ENCODE measurements at places on chromosomes 6 and 20.

- DNase-seq: no peak
These were observed 284.8 kb downstream of the PTPRK start for GRCh38 chr6:128235556-128235955.

DNA sequence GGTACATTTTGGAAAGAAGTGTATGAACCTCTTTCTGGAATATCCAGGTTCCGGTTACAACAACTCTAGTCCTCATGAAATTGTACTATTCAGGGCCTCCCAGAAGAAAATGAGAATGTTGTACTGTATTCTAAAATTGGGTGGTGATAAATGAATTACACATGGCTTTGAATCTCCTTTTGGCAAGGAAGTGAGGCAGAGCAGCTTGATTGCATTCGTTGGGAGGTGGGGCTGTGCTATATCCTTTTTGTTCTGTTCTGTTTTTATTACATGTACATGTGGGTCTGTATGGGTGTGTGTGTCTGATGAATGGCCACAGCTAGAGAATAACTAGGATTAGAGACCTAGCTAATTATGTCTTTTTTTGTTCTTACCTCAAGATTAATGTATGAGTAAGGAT is 37.8 kb upstream of the SNRPB2 start:
- no peak for DNase-seq

DNA sequence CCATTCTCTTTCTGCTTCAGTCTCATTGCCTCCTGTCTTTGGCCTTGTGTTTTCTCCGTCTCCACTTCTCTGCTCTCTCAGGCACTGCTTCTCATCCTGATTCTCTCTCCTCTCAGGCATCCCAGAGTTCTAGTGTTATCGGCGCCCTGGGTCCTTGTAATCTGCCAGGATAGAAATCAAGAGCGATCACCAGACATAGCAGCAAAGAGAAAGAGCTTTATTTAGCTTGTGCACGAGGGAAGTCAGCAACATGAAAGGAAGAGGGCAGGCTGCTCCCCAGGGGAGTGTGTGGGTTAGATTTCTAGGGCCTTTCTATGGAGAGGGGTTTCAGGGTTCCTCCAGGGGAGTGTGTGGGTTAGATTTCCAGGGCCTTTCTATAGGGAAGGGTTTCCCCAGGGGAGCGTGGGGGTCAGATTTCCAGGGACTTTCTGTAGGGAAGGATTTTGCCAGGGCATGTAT is 32.5 kb downstream of the SUN5 start:
- DNase-seq: no peak

GRCh38 chr6:41689171-41690008 is 46.0 kb downstream of the TFEB start:
- peak; percentile 65 for DNase-seq

DNA sequence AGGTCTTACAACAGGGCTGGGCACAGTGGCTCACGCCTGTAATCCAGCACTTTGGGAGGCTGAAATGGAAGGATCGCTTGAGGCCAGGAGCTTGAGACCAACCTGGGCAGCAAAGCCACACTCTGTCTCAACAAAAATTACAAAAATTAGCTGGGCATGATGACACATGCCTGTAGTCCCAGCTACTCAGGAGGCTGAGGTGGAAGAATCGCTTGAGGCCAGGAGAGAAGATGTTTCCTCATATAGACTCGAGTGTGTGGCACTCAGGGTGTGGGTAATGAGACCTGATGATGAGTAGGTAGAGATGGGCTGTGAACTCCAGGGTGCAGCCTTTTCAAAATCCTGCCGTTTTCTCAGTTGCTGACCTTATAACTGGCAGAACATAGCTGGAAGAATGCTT is 125.3 kb upstream of the FOXO3 start:
- no peak for DNase-seq

GRCh38 chr6:7891078-7891872 is 19.3 kb downstream of the TXNDC5 start:
- DNase-seq: no peak

GRCh38 chr6:100117680-100118079 is 123.7 kb upstream of the MCHR2 start:
- DNase-seq: no peak

DNA sequence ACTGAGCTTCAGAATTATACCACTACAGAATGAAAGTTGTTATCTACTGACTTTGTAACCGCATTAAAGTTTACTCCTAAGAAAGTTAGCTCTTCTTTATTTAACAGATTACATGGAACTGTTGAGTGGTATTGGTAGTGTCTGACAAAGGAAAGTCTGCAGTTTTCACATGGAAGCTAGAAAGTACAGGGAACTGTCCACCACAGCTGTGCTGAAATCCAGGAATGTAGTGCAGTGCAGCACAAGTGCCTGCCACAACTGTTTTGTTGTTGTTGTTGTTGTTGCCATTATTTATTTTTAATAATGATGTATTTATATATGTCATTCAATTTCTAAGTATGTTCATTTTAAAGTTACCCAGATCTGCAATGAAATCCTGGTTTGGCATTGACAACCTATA is 464.9 kb downstream of the TBC1D32 start:
- DNase-seq: peak; percentile 50

DNA sequence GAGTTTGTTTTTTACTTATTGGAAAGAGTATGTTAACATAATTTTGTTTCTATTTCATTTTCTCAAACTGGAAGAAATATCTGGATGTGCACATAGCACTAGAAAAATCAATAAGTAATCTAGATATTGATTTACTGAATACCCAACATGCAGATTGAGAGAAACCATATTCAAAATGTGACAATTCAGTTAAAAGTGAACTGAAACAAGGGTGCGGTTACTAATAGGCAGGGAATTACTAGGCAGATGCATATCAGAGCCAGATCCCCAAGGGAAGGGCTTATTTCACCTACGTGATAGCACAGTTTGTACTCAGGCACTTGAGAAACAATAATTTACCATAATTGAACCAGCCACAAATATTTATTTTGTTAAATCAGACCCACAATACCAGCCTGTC is 493.1 kb upstream of the FLRT3 start:
- DNase-seq: no peak

- DNase-seq: no peak
These were observed 90.8 kb downstream of the THBS2 start for GRCh38 chr6:169162752-169163407.

DNA sequence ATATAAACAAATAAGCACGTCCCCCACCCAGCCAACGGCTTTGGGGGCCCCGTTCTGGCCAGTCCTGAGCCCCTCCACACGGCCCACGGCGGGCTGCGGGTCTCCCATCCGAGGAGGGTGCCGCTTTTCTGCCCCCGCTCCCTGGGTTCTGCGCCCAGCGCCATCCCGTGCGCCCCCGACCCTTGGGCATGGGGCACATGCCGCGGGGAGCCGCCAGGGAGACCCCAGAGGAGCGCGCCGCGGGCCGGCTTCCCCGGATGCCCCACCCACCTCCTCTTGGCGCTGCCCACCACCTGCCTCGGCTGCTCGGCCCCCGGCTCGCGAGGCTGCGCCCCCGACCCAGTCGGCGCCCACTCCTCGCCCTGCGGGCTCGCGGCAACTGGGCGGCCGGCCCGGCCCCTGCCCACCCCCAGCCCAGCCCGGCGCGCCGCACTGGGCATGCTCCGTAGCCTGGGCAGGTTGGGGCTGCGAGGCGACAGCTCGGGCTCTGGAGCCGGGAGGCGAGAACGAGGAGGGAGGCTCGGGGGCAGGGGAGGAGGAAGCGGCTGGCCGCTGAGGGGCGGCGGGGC is 570 bp upstream of the PLCB4 start:
- peak; percentile 70 for DNase-seq

DNA sequence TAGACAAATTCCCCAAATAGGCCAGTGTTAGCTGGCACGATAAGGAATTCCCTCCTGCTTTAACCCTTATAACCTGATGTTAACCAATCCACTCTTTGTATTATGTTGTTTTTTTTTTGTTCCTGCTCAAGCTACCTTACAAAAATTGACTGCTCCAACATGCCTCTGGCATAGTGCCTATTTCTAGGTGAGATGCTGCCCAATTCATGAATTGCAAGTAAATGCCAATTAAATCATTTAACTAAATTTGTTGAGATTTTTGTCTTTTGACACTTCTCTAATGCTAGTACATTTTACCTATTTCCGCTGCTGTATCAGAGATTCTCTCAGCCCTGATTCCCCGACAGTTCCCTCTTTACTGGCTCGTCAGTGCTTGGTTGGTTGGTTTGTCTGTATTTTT is 66.5 kb downstream of the HECA start:
- no peak for DNase-seq

GRCh38 chr6:135488023-135488422 is 9.5 kb downstream of the AHI1 start:
- no peak for DNase-seq

DNA sequence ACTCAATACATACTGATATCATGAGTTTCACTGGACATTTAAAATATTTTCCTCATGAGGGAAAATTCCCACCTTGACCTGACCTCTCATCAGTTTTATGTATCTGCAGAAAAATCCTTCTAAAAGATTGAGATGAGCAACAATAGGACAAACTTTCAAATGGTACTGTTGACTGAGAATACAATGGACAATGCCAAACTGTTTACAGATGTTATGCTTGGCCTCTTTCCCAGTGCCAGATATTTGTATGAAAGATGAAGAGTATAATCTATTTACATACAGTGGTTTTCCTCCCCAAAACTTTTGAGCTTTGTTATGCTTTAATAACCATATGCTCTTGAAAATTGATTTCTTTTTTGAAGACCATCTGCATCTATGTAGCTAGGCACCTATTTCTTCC is 245.1 kb upstream of the RSPO3 start:
- DNase-seq: no peak

DNA sequence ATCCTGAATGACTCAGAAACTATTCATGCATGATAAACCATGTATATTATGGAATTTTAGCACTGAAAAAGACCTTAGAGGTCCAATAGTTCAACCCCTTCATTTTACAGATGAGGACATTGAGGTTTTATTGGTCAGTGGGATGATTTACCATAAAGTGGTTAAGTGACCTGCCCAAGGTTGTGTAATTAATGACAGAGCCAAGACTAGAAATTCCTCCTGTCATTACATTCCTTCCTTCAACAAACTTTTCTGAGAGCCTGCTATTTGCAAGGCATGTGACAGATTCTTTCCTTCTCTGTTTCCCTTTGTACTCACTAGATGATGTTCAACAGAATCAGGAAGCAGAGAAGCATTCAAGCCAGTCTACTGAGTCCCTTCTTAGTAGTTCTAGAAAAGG is 170.7 kb upstream of the KCNK16 start:
- no peak for DNase-seq
